ENCODE measurements at places on chromosomes 7 and 10.

DNA sequence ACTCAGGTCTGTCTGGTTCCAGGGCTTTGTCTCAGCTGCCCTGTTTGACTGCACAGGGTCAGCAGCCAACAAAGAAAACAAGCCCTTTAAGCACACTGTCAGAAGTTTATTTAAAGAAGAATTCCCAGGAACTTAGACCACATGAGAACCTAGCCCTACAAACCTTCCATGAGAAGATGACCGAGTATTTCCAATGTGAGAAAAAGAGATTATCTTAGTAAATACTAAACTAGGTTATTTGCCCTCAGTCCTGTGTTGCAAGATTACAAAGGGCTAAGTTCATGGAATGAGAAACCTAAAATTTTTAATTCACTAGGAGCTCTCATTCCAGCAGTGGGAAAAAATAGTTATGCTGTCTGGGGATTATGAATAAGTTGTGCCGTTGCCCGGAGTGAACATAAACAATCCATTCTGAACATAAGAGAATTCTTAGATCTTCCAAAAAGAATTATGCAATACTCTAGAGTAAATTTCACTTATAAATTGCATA, 46.7 kb downstream of the NOC3L start:
- no peak for DNase-seq

- no peak for DNase-seq
Observed at GRCh38 chr10:48523212-48523819, 81.6 kb downstream of the ARHGAP22 start.

- no peak for DNase-seq
Observed at GRCh38 chr7:12303062-12303461, 92.0 kb downstream of the TMEM106B start.

GRCh38 chr7:105799677-105800076, 76.7 kb downstream of the ATXN7L1 start:
- DNase-seq: no peak

GRCh38 chr10:1375346-1376170, 319.4 kb downstream of the WDR37 start:
- DNase-seq: no peak
